ENCODE measurements at places on chromosomes 13 and 19.

DNA sequence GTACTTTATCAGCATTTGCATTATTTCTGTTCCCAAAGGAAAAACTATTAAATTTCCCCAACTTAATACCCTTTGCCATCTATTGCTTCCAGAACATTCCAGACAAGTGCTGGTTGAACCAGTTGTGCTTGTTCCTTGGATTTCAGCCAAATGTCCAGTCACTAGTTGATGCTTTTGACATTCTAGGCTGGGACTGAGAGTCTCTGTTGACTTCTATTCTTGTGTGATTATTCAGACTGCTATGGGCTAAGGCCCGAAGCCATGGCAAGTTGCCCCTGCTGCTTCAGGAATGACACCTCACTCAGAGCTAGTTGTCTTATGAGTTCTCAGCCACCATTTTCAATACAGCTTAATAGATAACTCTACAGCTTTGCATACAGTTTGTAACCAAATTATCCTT lies 458.1 kb upstream of the ARGLU1 start:
- DNase-seq, result peak; percentile 19

DNA sequence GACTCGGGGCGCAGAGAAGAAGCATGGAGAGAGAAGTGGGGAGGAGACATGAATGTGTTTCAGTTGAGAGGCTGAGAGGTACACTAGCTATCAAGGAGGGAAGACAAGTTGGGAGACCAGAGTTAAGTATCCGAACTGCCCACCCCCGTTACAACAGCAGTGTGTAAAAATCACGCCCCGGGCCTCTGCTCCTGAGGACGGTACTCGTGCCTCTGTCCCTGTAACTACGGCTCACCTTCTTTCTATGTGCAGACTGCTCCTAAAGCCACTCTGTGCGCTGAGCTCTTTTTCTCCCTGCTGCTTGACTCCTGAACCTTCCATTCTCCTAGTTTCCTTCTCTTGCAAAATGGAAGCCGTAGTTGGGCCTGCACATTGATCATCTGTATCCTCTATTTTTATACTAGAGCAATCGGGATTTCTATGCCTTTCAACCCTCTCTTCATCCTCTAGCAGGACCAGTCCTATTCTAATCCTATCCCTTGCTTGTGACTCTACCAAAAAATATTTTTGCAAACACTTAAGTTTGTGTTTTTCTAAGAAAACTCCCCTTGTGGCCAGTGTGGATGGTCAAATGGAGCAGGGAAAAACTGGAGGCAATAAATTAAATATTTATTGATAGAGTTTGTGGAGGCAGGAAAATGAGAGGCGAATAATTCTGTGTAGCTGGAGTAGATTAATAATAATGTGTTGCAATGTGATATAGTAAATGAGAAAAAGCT lies 569 bp downstream of the POLR1D start:
- no peak for DNase-seq

DNA sequence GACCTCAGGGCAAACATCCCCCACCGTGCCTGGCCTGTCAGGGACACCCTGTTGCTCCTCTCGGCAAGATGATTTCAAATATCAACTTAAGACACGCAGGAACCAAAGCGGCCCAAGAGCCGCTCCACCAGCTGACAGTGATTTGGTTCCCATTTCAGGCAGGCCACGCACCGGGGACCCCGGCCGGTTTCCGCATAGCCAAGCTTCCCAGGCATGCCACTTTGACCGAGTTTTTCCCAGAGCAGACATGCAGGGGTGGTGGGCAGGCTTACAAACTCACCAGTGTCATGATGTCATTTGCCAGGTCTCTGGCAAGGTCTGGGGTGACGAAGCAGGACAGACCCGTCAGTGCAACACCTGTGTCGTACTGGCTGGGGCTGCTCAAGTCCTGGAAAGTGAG lies 19.2 kb downstream of the AP3D1 start:
- DNase-seq, result no peak

DNA sequence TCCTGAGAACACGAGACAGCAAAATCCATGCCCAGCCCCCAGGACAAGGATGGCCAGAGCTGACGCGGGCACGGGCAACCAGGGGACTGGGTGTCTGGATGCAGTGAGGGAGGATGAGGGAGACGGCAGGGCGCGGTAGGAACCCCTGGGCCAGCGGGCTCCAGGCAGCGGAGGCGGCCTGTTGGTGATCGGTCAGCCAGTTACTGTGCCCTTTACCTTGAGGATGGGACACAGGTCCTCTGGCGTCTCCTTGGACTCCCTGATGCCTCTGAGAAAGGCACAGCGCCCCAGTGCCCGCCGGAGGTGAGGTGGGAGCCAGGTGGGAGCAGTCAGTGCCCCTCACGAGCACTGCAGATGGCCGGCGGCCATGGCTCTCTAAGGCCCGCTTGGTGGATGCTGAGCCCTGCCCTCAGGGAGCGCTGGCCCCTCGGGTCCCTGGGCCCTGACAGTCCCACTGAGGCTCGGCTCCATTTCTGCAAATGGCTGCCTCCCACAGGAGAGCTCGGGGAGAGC lies 31.2 kb downstream of the C13orf46 start:
- DNase-seq, result no peak

GRCh38 chr13:42153199-42154113 lies 105.0 kb downstream of the DGKH start:
- DNase-seq, result no peak

DNA sequence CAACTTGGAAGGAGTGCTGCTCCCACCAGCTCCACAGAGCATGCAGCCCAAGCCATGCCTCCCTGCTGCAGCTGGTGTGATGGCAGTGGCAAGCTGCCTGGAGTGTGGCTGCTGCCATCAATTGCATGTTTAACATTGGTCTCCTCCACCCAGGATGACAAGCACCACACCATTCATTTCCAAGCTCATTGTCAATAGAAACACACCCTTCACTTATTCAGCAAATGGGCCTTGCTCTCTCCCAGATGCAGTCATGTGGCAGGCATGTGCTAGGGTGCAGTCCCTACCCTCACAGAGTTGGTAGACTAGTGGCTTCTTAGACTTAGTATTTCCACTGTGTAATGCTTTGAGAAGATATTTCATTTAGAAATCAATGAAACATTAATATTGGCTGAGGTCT lies 70.8 kb upstream of the FGF14 start:
- no peak for DNase-seq

DNA sequence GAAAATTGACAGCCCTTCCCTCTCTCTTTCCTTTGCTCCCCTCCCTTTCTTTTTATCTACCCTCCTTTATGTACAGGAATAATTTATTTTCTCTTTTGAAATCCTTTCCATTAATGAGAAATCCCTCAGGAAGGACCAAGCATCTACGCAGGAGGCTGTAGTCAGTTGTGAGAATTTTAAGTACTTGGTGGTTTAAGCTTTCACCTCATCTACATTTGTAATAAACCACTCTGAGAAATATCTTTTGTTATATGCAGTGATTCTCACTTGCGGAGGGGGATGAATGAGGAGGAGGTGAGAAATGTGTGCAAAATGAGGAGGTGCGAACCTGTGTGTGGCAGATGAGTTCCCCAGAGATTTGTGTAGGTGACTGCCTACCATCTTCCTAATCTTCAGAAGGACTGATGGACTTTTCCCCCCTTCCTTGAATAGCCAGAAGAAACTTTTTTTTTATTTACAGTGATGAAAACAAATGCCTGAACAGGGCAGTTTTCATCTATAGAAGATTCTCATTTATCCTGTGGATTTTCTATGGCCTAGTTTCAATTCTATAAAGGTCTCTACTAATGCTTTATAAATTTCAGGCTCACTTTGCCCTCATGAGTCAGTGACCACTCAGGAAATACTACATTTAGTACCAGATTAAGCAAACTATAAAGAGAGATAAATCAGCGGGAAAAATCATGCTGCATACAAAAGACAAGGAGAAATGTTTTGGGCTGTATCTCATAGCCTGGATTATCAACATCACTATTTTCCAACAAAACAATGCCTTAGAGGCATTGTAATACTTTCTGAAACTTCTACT lies 118.3 kb downstream of the LHFPL6 start:
- DNase-seq, result no peak

DNA sequence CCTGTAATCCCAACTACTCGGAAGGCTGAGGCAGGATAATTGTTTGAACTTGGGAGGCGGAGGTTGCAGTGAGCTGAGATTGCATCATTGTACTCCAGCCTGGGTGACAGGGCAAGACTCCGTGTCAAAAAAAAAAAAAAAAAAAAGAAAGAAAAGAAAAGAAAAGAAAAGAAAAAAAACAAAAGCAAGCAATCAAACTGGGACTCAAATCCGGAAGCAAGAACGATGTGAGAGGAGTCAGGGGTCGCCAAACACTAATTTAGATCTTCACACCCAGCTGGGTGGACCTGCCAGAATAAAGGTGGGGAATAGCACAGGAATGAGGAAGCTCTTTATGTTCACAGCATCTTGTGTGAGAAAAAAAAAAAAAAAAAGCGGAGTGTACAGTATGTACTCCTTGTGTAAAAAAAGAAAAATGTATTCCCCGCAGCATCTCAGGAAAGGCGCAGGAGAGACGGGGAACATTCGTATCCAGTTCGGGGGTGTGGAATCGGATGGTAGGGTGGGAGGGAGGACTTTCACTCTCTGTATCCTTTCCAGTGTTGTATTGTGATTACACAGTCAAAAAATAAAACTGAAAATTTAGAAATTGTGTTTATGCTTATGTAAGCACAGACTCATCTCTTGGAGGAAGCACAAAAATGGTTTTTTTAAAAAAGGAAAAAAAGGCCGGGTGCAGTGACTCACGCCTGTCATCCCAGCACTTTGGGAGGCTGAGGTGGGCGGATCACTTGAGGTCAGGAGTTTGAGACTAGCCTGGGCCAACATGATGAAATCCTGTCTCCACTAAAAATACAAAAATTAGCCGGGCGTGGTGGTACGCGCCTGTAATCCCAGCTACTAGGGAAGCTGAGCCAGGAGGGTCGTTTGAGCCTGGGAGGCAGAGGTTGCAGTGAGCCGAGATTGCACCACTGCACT lies 7.6 kb downstream of the DNAJB1 start:
- peak; percentile 78 for DNase-seq

GRCh38 chr13:78770601-78771000 lies 111.6 kb upstream of the OBI1 start:
- no peak for DNase-seq

GRCh38 chr19:50418176-50419021 lies at the start of gene SPIB:
TSS of gene SPIB (plus strand) at chr19:50418938. CDS start at chr19:50418963, 25 bp downstream.
- DNase-seq, result no peak

GRCh38 chr13:67048084-67048820 lies 181.9 kb downstream of the PCDH9 start:
- DNase-seq, result no peak

- no peak for DNase-seq
Measured at GRCh38 chr13:96454466-96454865, 364.6 kb downstream of the HS6ST3 start.

- DNase-seq, result no peak
Measured at GRCh38 chr13:100395698-100396373, 192.8 kb downstream of the GGACT start.

DNA sequence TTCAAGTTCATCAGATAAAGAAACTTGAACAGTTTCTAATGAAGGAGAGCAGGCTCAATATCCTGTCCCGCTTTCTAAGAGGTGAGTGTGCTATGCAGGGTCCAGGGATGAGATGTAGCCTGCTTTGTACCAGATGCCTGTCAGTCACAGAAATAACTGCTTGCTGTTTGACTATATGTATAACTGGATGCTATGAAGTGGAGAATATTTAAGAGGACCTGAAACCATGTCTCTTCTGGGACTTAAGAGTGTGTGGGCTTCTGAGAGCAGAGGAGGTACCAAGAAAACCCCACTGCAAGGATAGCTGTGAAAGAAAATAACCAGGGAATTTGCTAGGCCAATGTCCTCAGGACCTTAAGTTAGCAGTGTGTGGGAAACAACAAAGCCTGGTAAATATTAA lies 246.3 kb upstream of the RFC3 start:
- no peak for DNase-seq

- DNase-seq, result no peak
Measured at GRCh38 chr13:31588316-31588715, 151.0 kb upstream of the RXFP2 start.

- DNase-seq, result no peak
Measured at GRCh38 chr19:50932690-50933083, 20.2 kb downstream of the KLK5 start.

DNA sequence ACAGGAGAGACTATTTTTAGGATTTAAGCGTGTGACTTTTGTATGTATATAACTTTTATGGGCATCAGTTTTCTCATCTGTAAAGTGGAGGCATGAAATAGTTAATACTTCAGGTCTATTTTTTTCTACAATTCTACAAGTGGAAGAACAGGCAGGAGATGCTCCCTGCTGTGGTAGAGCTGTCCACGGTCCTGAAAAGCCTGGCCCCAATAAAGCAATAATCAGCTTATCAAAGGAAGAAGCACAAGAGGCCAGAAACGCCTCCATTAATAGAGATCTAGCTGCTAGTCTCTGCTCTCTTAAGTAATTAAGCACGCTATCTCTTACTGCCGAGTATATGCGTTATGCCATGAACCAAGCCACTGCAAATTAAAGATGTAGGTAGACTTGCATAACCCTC lies 28.0 kb upstream of the WASF3 start:
- DNase-seq, result no peak

DNA sequence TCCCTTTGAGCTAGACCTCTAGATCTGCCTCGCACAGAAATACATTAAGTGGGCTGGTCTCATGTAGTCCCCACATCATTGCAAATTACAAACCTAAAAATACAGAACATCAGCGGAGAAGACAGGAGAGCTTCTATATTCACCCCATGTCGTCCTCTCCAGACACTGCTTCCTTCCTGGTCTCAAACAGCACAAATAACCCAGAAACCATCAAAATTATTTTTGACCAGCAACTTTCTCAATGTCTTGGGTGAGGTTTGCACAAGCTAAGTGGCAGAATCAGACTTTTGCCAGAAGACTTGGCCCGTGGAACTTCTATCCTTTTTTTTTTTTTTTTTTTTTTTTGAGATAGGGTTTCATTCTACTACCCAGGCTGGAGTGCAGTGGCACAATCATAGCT lies 28.2 kb downstream of the CLEC17A start:
- no peak for DNase-seq

GRCh38 chr19:3450796-3451411 lies 29.4 kb downstream of the SMIM24 start:
- DNase-seq, result peak; percentile 88

GRCh38 chr13:73922493-73923393 lies 211.5 kb downstream of the KLF12 start:
- no peak for DNase-seq

GRCh38 chr13:67351909-67352308 lies 121.8 kb upstream of the PCDH9 start:
- DNase-seq, result no peak

- DNase-seq, result no peak
Measured at GRCh38 chr13:41955605-41956004, 5.3 kb downstream of the VWA8 start.

DNA sequence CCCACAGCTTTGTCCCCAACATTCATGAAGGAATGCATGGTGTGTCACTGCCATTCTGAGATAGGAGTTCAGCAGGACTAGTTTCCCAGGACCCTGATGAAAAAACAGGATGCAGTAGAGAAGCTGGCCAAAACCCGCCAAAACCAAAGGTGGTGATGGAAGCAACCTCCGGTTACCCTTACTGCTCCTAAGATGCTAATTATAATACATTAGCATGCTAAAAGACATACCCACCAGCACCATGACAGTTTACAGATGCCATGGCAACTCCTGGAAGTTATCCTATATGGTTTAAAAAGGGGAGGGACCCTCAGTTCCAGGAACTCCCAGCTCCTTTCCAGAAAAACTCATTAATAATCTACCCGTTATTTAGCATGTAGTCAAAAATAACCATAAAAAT lies 59.9 kb upstream of the KCTD15 start:
- DNase-seq, result no peak

- no peak for DNase-seq
Measured at GRCh38 chr13:67117010-67117550, 113.1 kb downstream of the PCDH9 start.

Data from uterus (tissue), 4 donors.